NCI-H2171 (cell line): ENCODE measurements at places on chromosomes 2 and 18.

DNA sequence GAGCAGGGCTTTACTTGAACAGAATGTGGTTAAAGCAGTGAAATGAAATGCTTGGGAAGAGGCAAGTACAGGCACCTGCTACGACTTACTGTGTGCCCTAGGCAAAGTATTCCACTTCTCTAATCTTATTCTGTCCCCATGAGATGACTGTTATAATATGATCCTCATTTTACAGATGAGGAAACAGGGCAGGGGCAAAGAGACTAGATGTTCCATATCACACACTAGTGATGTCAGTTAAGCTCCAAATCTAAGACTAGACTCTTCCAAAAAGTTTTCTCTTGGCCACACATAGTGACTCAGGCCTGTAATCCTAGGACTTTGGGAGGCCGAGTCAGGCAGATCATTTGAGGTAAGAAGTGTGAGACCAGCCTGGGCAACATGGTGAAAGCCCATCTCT lies 235.0 kb downstream of the SETBP1 start:
- no peak for DNase-seq

DNA sequence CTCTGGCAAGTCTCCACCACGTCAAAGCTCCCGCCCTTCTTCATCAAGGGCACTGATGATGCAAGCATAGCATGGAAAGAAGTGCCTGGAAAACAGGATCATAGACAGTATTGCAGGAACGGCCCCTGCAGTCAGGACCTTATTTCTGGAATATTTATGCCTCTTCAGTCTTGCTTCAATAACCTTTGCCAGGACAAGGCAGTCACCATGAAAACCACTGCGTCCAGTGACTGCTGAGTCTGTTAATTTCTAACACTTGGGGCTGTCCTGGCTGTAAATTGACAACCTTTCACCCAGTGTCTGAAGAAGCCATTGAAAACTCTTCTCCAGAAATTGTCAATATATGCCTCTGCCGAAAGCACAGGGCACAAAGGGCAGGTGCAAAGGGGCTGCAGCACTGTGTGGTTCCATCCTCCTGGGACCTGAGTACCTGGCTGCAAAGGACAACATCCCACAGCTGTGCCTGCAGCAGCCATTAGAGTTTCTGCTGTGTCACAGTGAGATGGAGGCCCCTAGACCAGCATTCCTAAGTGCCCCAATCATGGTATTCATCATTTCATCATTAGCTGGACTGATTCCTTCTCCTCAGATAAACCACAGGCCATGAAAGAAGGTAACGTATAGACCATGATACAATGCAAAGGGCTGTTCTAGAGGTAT lies 819.6 kb downstream of the RNF144A start:
- DNase-seq = no peak

DNA sequence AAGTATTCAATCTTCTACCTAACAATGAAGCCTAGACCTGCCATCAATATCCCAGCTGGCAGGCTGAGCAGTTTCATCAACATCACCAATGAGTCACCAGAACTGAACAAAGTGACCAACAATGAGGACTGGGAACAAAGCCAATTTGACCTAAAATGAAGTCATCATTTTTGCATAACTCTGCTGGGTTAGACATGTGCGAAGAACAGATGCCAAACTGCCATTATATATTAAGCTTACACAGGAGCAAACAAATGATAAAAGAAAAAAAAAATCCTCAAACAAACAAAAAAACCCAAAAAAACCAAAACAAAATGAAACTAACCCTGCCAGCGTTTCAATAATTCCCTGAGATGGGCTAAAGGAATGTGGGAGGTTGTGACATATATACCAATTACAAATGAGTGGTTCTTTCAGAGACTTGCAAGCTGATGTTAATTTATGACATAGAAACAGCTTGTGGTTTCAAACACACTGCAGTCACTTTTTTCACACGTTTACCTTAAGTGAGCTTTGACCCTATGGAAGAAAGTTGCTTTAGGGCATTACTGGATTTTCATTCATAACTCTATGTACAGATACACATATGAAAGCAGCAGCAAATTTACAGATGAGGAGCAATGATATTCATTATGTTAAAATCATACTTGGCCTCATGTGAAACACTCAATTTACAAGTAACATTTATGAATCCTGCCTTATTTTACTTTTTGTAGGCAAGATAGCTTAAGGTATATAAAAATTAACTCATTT lies 56.9 kb upstream of the CCDC141 start:
- no peak for DNase-seq

DNA sequence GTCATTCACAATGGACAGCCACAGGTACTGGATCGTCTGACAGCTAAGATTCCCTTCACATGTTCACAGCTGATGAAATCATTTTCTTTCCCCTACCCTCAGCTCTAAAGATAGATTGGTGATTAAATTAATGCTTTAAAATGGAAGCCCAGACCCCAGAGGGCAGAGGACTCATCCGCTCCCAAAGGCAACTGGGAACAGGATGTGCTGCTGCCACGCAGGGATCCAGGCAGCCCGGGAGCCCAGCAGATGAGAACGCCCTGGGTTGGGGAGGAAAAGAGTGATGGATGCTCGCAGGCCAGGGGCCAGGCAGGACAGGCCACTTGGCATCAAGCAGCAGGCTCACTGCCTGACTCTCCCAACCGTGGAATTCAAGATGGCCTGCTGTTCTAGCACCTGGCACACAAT lies 41.3 kb downstream of the HDHD2 start:
- DNase-seq = no peak
